ENCODE measurements at places on chromosomes 11 and 22.

DNA sequence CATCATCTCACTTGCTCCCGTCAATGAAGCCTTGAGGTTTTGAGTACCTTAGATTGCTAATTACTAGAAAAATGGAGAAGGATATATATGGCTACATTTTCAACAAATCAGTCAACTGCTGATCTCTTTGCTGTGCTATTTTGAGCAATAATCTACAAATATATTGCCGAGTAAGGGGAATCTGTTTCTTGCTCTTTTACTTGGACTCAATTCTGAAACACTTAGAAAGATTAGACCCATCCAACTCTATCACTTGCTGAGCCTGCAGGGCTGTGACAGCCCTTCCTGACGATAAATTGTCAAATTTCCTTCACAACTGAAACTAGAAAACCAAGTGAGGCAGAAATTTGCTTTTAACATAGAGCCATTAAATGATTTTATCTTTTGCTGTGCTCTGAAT lies 16.9 kb downstream of the FEZ1 start:
- no peak for DNase-seq

DNA sequence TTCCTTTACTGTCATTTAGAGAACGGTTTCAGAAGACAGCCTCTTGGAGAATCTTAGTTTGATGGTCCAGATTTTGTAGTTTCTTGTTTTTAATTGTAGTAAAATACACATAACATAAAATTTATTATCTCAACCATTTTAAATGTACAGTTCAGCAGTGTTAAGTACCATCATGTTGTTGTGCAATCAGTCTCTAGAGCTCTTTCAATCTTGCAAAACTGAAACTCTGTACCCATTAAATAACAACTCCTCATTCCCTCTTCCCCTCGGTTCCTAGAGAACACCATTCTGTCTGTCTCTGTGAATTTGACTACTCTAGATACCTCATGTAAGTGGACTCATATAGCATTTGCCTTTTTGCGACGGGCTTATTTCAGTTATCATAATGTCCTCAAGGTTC lies 69.8 kb downstream of the GRIK4 start:
- no peak for DNase-seq

GRCh38 chr22:33389936-33390335 lies 331.8 kb upstream of the SYN3 start:
- DNase-seq, result no peak

GRCh38 chr11:57704932-57705331 lies 7.1 kb downstream of the MED19 start:
- DNase-seq, result no peak
